ENCODE measurements at places on chromosomes 6 and 20. TPM values are rescaled to one million over a fixed set of nuclear protein-coding genes. Genes with fewer than 3 reads are reported as not detected.

The SLC44A4 gene
- total RNA-seq, result 0.12 TPM

The NRN1 gene
- 25.6 TPM for total RNA-seq

The ZC3H12D gene
- not detected for total RNA-seq

The ECT2L gene
- total RNA-seq, result not detected

The NAPB gene
- 8.1 TPM for total RNA-seq

The GNAS-AS1 gene
- total RNA-seq, result 0.58 TPM

- no peaks in the 10 kb centered on the region for H3K36me3 ChIP-seq
- no peaks in the 10 kb centered on the region for H3K27me3 ChIP-seq
- DNase-seq, result peak; percentile 98
- no peak overlapping the region for H3K4me3 ChIP-seq
Observed at GRCh38 chr6:22113026-22113766, 183.6 kb downstream of the PRL start.

GRCh38 chr20:55881204-55881603 lies 124.1 kb downstream of the CBLN4 start:
- no peak overlapping the region for H3K27ac ChIP-seq
- DNase-seq, result no peak

GRCh38 chr20:967796-968742 lies 34.0 kb downstream of the RSPO4 start:
- H3K36me3 ChIP-seq, result no peaks in the 10 kb centered on the region
- H3K27ac ChIP-seq, result no peak overlapping the region
- no peaks in the 10 kb centered on the region for H3K4me1 ChIP-seq
- H3K4me3 ChIP-seq, result no peak overlapping the region
- DNase-seq, result peak; percentile 31
- H3K27me3 ChIP-seq, result no peaks in the 10 kb centered on the region

- DNase-seq, result no peak
- H3K4me3 ChIP-seq, result no peak overlapping the region
- no peaks in the 10 kb centered on the region for H3K27me3 ChIP-seq
- no peak overlapping the region for H3K27ac ChIP-seq
Observed at GRCh38 chr6:167405778-167406532, 81.1 kb downstream of the TTLL2 start.

DNA sequence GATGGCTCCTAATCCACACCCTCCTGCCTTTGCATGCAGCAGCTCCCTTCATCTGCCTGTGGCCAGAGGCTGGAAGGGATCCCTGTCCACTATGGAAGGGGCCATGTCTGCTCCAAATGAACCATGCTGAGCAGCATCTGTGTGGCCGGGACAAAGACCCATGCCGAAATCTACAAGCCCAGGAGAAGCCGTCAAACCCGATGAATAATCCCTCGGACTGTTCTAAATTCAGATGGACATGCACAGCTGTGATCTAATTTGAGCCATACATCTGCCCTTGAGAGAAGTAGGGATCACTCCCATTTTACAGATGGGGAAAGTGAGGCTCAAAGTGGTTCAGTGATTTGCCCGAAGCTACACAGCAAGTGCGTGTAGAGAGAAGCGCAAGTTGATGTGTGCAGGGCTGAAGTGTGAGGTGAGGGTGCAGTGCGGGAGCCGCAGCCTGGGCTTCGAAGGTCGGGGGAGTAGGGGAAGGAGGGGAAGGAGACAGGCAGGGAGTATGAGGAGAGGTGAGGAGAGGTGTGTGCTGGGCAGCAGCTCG lies 22.6 kb upstream of the CDH22 start:
- H3K27ac ChIP-seq, result no peak overlapping the region
- H3K4me1 ChIP-seq, result no peaks in the 10 kb centered on the region
- no peaks in the 10 kb centered on the region for H3K36me3 ChIP-seq
- no peak for DNase-seq
- no peak overlapping the region for H3K4me3 ChIP-seq

DNA sequence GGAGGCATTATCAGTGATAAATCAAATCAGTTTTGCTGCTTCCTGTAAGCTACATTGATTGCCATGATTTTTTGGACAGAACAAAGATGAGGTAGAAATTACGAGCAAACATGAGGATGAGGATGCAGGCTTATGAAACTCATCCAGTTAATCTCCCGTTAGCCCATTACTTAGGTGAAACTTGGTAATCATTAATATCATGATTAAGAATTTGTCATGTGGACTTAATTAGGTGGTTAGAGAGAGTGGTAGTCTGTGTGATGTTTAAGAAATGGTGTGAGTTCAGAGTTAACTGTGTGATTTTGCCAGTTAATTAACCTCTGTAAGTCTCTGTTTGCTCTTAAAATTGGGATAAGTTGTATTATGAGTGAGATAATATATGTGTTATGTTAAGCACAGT lies 62.0 kb downstream of the TSPYL4 start:
- no peak for DNase-seq
- H3K27me3 ChIP-seq, result no peaks in the 10 kb centered on the region
- H3K27ac ChIP-seq, result no peak overlapping the region
- no peak overlapping the region for H3K4me3 ChIP-seq
- no peaks in the 10 kb centered on the region for H3K36me3 ChIP-seq

GRCh38 chr6:2632368-2632767 lies 118.4 kb downstream of the MYLK4 start:
- peaks cover 15% of the 10 kb centered on the region for H3K4me1 ChIP-seq
- no peak for DNase-seq
- no peak overlapping the region for H3K27ac ChIP-seq
- H3K36me3 ChIP-seq, result no peaks in the 10 kb centered on the region
- H3K4me3 ChIP-seq, result no peak overlapping the region

DNA sequence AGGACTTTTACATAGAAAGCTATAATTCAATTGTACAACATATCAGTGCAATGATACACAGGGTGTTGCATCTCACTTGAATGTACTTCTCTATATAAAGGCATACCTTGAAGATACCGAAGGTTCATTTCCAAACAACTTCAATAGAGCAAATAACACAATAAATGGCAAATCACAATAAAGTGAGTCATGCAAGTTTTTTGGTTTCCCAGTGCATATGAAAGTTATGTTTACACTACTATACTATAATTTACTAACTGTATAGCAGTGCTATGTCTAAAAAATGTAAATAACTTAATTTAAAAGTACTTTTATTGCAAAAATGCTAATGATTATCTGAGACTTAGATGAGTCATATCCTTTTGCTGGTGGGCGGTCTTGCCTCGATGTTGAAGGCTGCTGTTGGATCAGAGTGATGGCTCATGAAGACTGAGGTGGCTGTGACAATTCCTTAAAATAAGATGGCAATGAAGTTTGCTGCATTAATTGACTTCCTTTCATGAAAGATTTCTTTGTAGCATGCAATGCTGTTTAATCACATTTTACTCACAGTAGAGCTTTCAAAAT lies 188.8 kb downstream of the TASP1 start:
- DNase-seq, result no peak
- no peaks in the 10 kb centered on the region for H3K27me3 ChIP-seq
- H3K4me1 ChIP-seq, result no peaks in the 10 kb centered on the region
- no peak overlapping the region for H3K4me3 ChIP-seq
- H3K27ac ChIP-seq, result no peak overlapping the region
- no peaks in the 10 kb centered on the region for H3K36me3 ChIP-seq

DNA sequence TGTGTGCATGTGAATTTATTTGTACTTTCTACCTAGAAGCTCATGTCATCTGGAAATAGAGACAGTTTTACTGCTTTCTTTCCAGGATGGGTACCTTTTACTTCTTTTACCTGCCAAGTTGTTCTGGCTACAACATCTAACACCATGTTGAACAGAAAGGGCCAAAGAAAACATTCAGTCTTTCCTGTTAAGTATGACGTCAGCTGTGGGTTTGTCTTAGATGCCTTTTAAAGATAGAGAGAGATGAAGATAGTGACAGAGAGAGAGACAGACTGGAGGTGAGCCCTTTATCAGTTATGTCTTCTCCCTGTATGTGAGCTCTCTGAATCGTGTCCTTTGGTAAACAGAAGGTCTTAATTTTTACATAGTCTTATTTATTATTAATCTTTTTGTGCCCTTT lies 3.4 kb upstream of the DACT2 start:
- DNase-seq, result no peak
- H3K4me3 ChIP-seq, result no peak overlapping the region
- no peaks in the 10 kb centered on the region for H3K36me3 ChIP-seq
- H3K27me3 ChIP-seq, result peaks cover 7% of the 10 kb centered on the region
- no peak overlapping the region for H3K27ac ChIP-seq
- peaks cover 11% of the 10 kb centered on the region for H3K4me1 ChIP-seq

GRCh38 chr6:106413016-106413415 lies 52.5 kb downstream of the CRYBG1 start:
- peaks cover 2% of the 10 kb centered on the region for H3K27me3 ChIP-seq
- H3K36me3 ChIP-seq, result no peaks in the 10 kb centered on the region
- no peak for DNase-seq
- no peak overlapping the region for H3K27ac ChIP-seq
- H3K4me3 ChIP-seq, result no peak overlapping the region

GRCh38 chr6:125377621-125378020 lies 75.9 kb upstream of the HDDC2 start:
- no peak overlapping the region for H3K27ac ChIP-seq
- DNase-seq, result no peak
- no peak overlapping the region for H3K4me3 ChIP-seq

GRCh38 chr6:37514837-37515236 lies 15.1 kb upstream of the CCDC167 start:
- H3K27ac ChIP-seq, result no peak overlapping the region
- DNase-seq, result no peak
- H3K27me3 ChIP-seq, result peaks cover 25% of the 10 kb centered on the region

- no peak overlapping the region for H3K27ac ChIP-seq
- no peaks in the 10 kb centered on the region for H3K27me3 ChIP-seq
- no peak for DNase-seq
- H3K4me1 ChIP-seq, result no peaks in the 10 kb centered on the region
- no peaks in the 10 kb centered on the region for H3K36me3 ChIP-seq
Observed at GRCh38 chr6:100237821-100238220, 226.9 kb downstream of the SIM1 start.

- no peak for DNase-seq
- no peak overlapping the region for H3K27ac ChIP-seq
- H3K4me1 ChIP-seq, result no peaks in the 10 kb centered on the region
- no peak overlapping the region for H3K4me3 ChIP-seq
- no peaks in the 10 kb centered on the region for H3K36me3 ChIP-seq
Observed at GRCh38 chr20:90651-91050, 3.2 kb downstream of the DEFB125 start.

DNA sequence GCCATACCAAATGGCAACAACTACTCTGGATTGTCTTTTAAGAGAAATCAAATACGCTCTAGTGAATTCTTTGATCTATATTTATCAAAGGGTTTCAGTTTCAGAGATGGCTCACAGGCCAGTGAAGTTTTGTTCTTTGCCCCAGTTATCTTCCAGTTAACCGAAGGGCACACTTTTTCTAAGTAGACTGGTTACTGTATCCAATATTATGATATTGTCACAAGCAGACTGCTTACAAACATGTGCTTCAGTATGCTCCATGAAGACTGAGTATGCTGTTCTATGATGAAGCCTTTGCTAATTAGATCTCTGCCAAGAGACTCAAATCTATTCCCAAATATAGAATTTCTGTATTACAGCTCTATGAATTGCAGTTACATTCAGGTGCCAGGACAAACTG lies 181.1 kb downstream of the REV3L start:
- no peaks in the 10 kb centered on the region for H3K27me3 ChIP-seq
- H3K4me3 ChIP-seq, result no peak overlapping the region
- no peaks in the 10 kb centered on the region for H3K4me1 ChIP-seq

DNA sequence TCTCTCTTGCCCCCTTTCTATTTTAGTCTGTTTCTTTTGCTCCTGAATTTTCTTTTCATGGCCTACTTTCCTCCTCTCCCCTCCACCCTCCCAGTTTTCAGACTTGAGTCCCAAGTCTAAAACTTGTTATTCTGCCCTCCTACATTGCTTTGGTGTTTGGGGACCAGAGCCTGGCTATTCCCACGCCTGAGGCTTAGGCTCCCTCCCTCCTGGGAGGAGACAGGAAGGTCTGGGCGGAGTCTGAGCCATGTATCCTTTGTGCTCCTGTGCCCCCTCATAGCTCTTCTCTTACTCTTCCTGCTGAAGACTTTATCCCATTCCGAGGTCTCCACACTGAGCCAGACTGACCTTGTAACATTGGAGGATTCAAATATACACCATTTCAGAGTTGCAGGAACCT lies 69.5 kb downstream of the DAAM2 start:
- DNase-seq, result no peak
- H3K4me3 ChIP-seq, result no peak overlapping the region
- H3K36me3 ChIP-seq, result no peaks in the 10 kb centered on the region
- no peak overlapping the region for H3K27ac ChIP-seq
- peaks cover 2% of the 10 kb centered on the region for H3K27me3 ChIP-seq
